ENCODE measurements at places on chromosomes 1 and 21. TPM values are rescaled to one million over a fixed set of nuclear protein-coding genes. Genes with fewer than 3 reads are reported as not detected.

The SLC44A5 gene
- total RNA-seq, result under 0.01 TPM

The RPTN gene
- not detected for total RNA-seq

The NPPB gene
- not detected for total RNA-seq

The BSND gene
- not detected for total RNA-seq

The PPIH gene
- 36.1 TPM for total RNA-seq

The CXADR gene
- total RNA-seq, result 0.83 TPM

The C1orf21 gene
- 15.8 TPM for total RNA-seq

The NCAM2 gene
- total RNA-seq, result 5.0 TPM

The C1QA gene
- total RNA-seq, result not detected

All from IMR-90 (cell line).